Bronchial epithelial cell (primary cell): ENCODE measurements at places on chromosomes 12 and 14. TPM values are rescaled to one million over a fixed set of nuclear protein-coding genes. Genes with fewer than 3 reads are reported as not detected.
A peak's percentile ranks its signal among the peaks of the same experiment; 100 is the strongest.

- DNase-seq = no peak
These were observed 16.0 kb downstream of the FOXN4 start for GRCh38 chr12:109293106-109293505.

DNA sequence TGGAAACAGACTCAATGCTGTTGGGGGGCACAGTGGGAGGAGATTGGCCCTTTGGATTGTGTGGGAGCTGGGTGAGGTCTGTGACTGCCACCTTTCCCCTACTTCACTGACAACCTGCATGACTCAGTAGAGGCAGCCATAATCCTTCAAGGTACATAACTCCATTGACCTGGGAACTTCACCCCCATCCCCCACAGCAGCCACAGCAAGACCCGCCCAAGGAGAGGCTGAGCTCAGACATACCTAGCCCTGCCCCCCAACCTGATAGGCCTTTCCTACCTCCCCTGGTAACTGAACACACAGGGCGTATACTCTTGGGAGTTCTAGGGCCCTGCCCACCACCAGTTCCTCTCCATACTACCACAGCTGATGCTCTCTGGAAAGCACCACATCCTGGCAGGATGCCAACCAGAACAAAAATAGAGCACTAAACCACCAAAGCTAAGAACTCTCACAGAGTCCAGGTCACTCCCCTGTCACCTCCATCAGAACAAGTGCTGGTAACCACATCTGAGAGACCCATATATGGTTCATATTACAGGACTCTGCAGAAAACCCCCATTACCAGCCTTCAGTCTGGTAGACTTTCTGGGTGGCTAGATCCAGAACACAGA is 703.9 kb downstream of the FSCB start:
- no peak for DNase-seq

DNA sequence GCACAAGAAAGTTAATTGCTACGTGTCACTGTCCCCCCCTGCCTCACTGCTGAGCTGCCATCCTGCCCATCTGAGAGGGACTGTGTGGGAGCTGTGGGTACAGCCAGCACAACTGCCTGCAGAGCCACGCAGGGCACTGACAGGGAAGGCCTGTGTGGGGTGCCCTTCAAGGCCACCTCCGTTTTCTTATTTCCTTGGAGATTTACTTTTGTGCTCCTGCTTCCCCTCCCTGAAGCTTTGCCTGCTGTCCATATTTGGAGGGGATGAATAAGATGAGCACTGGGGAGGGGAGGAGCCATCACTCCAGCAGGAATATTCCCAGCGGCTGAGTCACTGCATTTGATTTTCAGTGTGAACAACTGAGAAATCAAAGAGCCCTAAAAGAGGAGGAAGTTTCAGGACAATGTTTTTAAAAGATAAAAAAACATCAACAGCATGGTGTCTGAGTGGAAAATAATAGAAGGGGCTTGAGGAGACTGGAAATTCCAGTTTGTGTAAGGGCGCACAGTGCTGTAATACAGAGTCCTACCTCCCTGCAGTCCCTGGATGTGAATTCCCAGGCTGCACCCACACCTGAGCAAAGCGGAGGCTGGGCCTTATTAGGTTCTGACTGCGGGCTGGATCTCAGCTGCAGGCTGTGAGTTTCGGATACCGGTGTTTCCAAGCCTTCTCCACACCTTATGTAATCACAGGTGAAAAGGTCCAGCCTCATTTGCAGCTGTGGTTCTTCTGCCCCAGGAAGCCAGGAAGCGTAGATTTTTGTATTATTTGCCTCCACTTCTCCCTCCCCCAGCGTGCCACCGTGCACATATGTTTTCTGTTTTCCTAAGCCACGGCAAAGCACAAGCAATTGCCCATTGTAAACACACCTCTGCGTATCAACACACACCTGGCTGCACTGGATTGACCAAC is 192.6 kb upstream of the BCL2L14 start:
- peak; percentile 88 for DNase-seq

DNA sequence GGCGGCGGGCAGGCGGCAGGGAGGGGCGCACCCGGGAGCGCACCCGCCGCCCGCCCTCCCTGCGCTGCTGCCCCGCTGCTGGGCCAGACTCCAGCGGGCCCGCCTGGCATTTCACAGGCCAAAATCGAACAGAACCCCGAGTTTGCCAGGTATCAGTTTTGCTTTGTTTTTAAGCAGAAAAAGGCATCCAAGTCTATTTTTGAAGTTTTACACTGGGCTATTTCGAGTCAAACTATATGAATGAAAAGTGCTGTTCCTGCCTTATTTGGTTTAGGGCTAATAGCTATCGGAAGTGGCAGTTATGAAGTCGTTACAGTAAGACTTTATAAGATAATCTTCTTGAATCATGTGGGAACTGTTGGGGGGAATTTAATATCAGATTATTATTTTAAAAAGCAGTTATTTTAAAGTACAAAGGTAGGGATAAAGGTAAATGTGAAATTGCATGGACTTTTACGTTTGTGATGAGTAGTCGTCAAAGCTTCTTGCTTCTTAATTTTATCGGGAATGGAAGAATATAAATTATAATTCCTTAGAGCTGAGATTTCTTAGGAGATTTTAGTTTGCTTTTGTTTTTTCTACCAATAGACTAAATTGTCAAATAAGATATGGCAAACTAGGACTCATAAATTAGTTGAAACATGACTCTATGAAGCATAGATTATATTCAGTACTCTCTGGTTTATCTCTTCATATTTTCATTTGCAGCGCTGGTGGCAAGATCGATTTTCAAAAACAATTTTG is 1.1 kb downstream of the MSRB3 start:
- DNase-seq = no peak

GRCh38 chr12:65229441-65229840 is 49.0 kb upstream of the MSRB3 start:
- DNase-seq = peak; percentile 80

DNA sequence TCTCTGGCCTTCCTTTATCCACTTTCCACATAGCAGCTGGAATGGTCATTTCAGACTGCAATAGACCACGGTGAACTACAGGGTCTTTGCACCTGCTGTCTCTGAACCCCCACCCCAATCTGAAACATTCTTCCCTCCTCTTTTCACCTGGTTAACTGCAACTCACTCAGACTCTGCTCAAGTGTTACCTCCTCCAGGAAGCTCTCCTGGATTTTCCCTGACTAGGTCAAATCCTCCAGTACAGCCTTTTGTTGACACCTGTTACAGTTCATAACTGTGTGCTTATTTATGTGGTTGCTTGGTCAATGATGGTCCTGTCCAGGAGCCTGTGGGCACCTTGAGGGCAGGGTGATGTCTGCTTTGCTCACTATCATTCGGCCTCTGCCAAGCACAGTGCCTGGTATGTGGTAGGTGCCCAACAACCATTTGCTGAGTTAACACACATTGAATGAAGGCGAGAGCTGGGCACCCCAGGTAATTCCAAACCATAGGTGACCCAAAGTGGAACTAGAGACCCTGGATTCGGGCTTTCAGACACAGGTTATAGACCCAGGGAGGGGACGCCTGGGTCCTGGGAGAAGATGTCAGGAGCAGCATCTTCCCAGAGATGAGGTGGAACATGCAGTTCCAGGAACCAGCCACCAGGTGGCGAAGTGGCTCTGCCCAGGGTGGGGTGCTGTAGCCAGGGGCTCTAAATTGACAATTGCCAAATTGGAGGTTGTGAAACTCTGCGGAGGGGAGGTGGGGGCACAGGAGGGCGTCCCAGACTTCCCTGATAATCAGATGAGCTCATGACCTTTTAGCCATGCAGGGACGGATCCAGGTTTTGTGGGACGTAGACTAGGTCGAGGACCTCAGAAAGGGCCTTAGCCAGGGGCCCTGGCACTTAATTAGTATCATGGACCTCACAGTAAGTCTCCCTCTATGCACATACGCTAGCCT is 28.1 kb downstream of the TRPV4 start:
- peak; percentile 39 for DNase-seq

DNA sequence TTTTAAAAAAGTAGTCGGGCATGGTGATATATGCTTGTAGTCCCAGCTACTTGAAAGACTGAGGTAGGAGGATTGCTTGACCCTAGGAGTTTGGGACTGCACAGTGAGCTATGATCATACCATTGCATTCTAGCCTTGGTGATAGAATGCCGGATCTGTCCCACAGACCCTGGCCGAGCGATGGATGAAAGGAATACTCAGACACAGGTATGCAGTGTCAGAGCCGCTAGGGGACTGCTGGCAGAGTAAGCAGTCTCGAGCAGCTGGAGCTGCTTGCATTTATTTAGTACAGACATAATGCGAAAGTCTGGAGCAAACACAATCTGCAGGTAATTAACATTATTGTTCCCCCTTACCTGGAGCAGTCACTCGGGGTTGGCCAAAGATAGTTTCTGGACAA is 18.6 kb downstream of the AICDA start:
- DNase-seq = no peak

- no peak for DNase-seq
These were observed 12.0 kb upstream of the NUDT14 start for GRCh38 chr14:105192866-105193731.

DNA sequence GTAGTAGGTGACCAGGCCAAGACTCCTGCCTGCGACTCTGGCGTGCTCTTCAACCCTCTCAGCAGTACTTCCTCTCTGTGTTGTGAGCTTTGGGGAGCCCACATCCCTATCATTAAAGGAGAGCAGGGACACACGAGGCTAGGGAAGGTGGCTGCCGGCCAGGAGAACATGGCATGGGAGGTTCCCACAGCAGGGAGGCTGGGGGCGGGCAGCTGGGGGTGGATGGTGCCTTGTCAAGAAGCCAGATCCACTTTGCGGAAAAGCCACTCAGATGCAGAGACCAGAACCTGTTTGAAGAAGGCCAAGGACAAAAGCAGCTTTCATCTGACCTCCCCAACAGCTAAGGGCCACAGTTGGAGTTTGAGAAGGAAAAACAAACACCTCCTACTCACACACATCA is 198.6 kb downstream of the BCL11B start:
- no peak for DNase-seq

DNA sequence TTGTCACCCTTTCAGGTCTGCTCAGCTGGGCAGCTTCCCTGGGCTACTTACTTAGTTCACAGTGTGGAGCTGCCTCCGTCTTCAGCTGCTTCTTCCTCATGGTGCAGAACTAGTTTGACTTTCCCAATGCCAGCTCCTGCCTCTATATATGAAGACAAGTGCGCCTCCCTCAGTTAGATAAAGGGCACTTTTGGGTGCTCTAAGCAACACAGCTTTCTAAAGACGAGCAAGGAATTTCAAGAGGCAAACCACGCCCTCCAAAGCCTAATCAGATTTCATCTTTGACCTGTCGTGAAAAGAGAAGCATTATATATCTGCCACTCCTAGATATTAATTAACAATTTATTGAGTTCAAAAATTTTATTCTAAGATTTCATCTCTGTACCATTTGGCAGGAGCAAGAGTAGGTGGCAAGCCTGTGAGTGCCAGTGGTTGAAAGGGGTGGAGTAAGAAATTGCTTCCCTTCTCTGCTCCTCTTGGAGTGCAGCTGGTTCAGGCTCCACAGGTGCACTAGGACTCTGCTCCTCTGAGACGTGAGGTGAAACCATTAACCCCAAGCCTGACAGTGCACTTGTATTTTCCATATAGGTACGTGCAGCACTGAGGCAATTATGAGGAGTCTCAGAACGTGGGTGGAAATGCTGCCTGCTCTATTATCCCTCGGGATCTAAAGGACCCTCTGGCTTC is 2.1 kb upstream of the SLC11A2 start:
- peak; percentile 68 for DNase-seq

GRCh38 chr12:76249501-76249900 is 98.7 kb downstream of the BBS10 start:
- no peak for DNase-seq

The PLCZ1 gene
- total RNA-seq = not detected in 2 replicates

The REM2 gene
- total RNA-seq = under 0.01 TPM in 1 of 2 replicates, not detected in the other

The CD163L1 gene
- total RNA-seq = not detected in 2 replicates

The SLC38A4 gene
- 2.4 and 2.9 TPM in 2 replicates for total RNA-seq

The KRT73 gene
- not detected in 2 replicates for total RNA-seq

The OTUB2 gene
- 1.3 and 2.6 TPM in 2 replicates for total RNA-seq
